ENCODE measurements at places on chromosomes 16 and 17.

DNA sequence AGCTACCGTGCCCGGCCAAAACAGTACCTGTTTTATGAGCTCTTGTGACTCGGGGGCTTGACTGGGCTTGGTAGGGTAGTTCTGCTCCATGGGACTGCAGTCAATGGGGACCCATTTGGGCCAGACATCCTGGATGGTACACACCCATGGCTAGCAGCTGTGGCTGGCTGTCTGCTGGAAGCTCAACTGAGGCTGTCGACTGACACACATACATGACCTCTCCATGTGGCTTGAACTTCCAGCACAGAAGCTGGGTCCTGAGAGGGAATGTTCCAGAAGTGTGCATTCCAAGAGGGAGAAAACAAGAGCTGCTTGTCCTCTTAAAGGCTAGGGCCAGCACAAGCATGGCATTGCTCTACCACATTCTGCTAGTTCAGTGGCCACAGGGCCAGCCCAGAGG, 14.9 kb upstream of the NKD1 start:
- no peak for DNase-seq

- DNase-seq, result no peak
These were observed 6.2 kb downstream of the VAT1L start for GRCh38 chr16:77794586-77794985.

GRCh38 chr17:19004421-19005136, at the start of gene FAM83G:
FAM83G (minus strand) TSS chr17:19004764; CDS start chr17:19004041, 723 bp downstream.
- DNase-seq, result peak; percentile 90

GRCh38 chr16:48318630-48319029, 66.6 kb downstream of the SIAH1 start:
- no peak for DNase-seq

DNA sequence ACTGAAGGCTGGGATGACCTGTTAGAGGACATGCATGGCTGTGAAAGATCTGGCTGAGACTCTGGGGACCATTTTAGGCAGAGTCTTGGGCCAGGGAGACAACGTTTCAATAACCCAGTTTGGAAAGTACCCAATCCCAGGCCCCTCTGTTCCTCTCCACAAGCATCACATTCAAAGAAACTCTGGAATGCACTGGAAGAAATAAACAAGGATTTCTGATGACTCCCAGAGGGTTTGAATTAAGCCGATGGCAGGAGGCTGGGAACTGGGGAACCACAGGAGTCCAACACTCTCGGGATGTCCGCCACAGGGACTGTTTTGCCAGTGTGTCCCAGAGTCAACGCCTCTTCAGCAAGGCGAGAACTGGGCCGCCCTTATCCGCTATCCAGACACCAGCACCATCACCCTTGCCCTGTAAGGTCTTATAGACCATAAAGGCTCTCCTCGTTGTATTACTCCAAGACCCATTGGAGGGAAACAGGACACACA, 3.3 kb downstream of the PMP22 start:
- DNase-seq, result no peak

GRCh38 chr17:66952031-66952524, 12.4 kb upstream of the CACNG4 start:
- no peak for DNase-seq

DNA sequence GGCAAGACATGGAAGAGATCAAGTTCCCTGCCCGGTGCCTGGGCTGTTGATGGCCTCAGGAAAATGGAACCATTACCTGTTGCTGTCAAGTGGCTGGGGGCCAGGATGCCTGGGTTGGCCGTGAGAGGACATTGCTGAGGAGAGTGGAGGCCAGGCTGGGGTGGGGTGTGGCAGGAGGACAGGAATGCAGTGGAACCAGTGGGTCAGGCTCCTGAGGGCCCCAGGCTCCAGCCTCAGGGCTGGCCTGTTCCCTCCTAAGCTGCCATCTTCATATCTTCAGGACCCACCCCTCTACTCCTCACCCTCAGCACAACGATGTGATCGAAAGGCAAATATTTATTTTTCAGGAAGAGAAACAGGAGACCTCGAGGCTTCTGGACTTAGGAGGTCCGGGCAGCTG, 8.5 kb upstream of the YPEL3 start:
- no peak for DNase-seq

GRCh38 chr17:2874189-2874686, 78.0 kb downstream of the RAP1GAP2 start:
- no peak for DNase-seq

- DNase-seq, result peak; percentile 38
These were observed 58.2 kb upstream of the HAPSTR1 start for GRCh38 chr16:9033125-9033830.

- no peak for DNase-seq
These were observed 9.7 kb upstream of the HEXD start for GRCh38 chr17:82408288-82408937.

GRCh38 chr17:16872351-16873173, 99.4 kb downstream of the TNFRSF13B start:
- DNase-seq, result no peak

DNA sequence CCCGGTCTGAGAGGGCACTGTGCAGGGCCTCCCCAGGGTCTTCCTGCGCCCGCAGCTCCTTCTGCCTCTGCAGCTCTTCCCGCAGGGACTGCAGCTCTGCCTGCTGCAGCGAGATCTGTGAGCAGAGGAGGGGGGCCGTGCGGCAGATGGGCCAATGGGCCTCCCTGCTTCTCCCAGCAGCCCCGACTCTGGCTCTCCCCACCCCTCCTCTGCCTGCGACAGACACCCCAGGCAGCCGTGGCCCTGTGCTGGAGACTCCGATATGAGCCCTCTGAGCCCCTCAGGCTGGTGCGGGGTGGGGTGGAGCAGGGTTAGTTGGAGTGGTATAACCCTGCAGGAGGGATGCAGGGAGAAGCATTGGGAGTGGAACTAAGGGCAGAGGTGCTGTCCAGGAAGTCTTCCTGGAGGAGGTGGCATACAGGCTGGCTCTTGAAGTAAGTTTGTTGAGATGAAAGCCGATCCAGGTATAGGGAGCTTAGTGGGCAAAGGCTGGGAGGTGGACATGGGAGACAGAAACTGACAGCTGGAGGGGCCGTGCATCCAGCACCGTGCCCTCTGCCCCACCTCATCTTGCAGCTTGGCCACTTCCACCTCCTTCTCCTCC, 5.0 kb downstream of the THOC6 start:
- no peak for DNase-seq

GRCh38 chr17:35991075-35991474, 4.5 kb upstream of the CCL14 start:
- DNase-seq, result no peak

DNA sequence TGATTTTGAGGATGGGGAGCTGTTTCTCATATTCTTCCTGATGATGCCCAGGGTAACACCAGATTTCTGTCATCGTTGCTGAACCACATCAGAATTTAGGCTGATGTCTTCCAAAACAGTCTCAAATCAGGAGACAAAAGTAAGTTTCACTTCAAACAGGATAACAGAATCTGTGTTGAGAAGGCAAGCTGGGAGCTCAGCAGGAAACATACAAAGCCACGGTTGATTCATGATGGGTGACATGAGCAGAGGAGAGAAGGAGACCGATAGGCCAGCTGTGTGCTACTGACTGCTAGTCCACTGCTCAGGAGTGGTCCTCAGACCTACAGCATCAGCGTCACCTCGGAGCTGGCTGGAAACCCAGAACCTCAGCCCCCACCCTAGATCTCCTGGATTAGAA, 62.9 kb upstream of the RCVRN start:
- no peak for DNase-seq

GRCh38 chr17:66915204-66915611, 49.3 kb upstream of the CACNG4 start:
- DNase-seq, result no peak

DNA sequence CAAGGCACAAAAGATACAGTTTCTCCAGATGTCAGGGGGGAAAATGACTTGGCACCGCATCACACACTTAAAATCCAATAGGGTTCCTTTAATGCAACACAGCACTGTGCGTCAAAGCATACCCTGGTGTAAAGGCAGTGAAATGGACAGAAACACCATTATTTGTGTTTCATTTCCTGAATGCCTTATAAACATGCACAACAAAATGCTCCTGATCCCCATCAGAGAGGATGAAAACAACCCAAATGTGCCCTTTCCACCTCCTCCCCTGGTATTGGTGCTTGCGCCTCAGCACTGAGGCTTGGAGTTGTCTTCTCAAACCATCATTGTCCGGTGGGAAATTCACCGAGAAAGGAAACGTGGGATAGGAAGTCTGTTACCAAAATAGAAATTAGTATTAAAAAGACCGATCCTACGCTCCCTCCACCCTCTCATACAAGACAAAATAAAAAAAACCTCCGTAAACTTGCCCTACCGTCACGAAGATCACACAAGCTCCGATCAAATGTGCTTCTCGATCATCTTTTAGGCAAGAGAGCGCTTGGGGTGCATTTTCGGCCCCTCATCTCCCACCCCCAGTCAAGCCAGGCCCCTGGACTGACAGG, 722 bp downstream of the CDC27 start:
- DNase-seq, result no peak

DNA sequence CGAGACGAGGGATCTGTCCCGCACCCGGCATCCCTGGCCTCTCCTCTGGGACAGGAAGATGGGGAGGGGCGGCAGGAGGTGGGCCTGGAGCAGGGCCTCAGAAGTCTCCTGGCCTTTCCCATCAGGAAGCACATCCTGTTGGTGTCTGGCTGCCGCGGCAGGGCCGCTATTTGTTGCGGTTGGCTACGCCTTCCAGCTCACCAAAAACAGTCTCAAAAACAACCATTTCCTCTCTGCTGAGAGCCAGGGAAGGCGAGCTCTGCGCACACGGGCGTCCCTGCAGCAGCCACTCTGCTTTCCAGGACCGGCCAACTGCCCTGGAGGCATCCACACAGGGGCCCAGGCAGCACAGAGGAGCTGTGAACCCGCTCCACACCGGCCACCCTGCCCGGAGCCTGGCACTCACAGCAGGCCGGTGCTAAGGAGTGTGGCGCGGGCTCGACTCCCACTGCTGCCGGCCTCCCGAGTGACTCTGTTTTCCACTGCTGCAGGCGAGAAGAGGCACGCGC, at the start of gene TMEM204:
TMEM204 (plus strand) TSS at position 224 of the 509 bp plus-strand sequence. CDS start 610 bp downstream, outside the sequence.
- DNase-seq, result no peak

GRCh38 chr17:45656527-45657181, 127.5 kb upstream of the CRHR1 start:
- DNase-seq, result no peak

DNA sequence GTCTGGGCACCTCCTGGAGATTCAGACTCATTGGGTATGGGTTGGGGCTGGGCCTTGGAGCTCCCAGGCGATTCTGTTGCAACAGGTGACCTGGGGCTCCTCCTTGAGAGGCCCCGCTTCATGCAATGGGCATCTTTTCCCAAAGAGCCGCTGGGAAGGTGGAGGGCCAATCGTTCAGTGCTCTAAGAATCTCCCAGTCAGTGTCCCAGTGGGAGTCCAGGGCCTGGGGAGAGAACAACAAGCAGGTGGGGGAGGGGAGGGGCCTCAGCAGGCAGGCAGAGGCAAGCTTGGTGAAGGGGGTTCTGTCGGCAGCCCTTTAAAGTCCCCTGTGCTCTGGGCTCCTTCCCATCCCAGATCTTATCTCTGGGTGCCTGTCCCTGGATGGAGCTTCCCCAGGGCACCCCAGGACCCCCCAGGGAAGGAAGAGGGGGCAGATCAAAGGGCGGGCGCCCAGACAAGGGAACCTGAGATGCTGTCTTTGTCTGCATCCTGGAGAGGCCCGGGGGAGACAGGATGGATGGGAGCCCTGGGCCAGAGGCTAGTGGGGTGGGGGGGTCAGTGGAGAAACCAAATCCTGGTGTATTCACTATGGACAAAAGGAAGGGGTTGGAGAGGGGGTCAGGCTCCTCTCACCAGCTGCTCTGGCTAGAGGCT, 30.5 kb upstream of the NXPH3 start:
- no peak for DNase-seq

- no peak for DNase-seq
These were observed 147.3 kb downstream of the CCDC182 start for GRCh38 chr17:57597531-57598453.

DNA sequence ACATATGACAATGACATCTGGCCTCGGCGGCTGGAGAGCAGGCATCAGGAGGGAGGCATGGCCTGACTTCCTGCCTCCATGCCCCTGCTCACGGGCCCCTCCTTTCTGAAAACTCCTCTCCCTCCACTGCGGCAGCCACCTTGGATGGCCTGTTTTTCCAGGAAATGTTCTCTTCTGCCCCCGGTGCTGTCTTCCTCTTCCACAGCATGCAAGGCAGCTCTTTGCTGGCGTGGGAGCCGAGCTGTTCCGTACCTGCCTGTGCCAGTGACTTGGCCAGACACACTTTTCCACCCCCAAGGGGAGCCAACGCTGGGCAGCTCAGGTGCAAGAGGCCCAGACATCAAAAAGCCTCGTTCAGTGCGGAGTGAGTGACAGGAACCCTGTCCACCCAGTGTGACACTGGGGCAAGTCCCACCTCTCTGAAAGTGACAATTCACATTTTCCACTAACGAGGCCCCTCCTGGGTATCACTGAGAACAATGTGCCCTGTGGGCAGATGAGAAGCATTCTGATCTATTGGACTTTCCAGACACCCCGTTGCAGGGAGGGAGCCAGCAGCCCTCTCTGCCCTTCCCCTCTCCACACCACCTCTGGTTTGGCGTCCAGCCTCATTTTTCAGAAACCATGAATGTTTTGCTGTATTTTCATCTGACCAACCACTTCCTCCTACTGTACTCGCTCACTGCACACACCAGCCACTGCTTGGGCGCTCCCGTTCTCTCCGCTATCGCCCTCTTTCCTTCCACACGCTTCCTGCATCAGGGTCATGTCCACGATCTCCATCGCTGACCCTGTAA, 31.2 kb downstream of the NSMCE1 start:
- DNase-seq, result peak; percentile 80

GRCh38 chr16:20910781-20911321, 10.3 kb downstream of the LYRM1 start:
- no peak for DNase-seq

- DNase-seq, result no peak
These were observed 491.0 kb upstream of the CDH5 start for GRCh38 chr16:65875381-65876055.

GRCh38 chr16:9523994-9524393, 432.6 kb downstream of the HAPSTR1 start:
- no peak for DNase-seq

- DNase-seq, result no peak
These were observed 22.7 kb upstream of the TMEM101 start for GRCh38 chr17:44037471-44037870.

- DNase-seq, result no peak
These were observed 3.1 kb upstream of the RHBDL1 start for GRCh38 chr16:672371-672770.

DNA sequence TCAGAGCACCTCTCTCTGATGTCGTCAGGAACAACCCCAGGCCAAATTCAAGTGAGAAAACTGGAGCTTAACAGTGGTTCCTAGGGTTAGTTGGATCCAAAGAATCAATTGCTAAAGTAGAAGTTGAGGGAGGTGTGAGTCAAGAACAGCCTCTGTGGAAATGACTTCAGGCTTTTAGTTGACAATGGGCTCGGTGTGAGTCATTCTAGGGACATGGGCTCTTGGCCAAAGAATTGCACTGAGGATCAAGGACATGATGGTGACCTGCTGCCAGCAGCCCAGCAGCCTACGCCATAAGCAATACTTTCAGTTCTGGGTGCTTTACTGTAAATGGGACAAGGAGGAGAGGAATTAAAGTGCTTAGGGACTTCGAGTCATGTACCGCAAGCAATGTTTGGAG, 32.1 kb upstream of the SMURF2 start:
- no peak for DNase-seq
